ENCODE measurements at places on chromosomes 11 and 22. TPM values are rescaled to one million over a fixed set of nuclear protein-coding genes. Genes with fewer than 3 reads are reported as not detected.

GRCh38 chr11:76768909-76769560 lies 14.1 kb upstream of the TSKU start:
- DNase-seq, result no peak

DNA sequence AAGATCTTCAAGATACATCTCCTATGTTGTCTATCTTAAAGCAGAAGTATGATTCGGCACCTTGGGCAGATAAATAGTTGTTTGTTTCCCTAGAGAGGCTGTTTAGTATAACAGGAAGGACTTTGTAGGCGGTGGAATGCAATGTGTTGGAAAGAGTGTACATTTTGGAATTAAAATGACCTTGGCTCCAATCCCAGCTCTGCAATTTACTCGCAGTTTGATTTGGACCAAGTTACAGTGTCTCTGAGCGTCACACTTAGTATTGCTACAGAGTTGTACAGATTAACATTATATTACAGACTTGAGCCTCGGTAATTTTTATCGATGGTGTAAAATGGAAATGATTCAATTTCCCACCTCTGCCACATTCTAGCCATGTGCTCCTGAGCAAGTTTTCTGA lies 265.3 kb downstream of the OPCML start:
- no peak for DNase-seq

GRCh38 chr22:41334951-41335635 lies 33.8 kb downstream of the ZC3H7B start:
- DNase-seq, result no peak

GRCh38 chr11:4466131-4466870 lies 16.1 kb upstream of the OR52K1 start:
- no peak for DNase-seq

DNA sequence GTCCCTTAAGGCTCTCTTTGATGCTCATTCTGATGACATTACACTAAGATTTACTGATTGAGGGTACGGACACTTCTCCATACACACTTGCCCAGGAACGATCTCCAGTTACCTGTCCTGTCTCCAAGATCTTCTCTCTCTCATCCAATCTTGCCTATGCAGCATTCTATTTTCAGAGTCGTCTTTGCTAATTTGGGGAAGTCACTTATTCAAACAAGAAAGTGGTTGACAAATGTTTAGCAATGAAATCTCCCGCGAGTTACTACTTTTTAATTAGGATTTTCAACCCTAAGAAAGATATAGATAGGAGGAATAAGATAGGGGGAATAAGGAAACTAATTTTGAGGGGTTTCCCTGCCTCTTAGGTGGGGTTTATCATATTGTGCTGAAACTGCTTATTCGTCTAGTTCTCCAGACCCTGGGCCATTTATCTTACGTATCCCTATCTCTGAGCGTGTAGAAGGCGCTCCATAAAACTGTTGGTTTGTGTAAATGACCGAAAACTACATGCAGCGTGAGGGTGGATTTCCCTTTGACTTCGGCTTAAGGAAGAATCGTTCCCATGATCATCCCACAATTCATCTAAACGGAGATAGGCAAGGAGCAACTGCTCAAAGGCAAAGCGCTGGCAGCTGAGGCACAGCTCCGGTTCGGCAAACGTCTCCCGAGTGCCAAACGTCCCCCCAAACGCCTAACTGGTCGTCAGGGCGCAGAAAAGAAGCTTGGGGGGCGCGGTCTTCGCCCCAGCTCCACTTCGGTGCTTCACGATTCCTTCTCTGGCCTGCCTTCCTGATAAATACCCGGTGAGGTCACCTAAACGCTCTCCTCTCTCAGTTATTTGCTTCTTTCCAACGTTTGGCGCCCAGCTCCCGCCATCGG lies 804 bp downstream of the APIP start:
- DNase-seq, result no peak

GRCh38 chr11:78823588-78823987 lies 248.9 kb upstream of the NARS2 start:
- DNase-seq, result no peak

DNA sequence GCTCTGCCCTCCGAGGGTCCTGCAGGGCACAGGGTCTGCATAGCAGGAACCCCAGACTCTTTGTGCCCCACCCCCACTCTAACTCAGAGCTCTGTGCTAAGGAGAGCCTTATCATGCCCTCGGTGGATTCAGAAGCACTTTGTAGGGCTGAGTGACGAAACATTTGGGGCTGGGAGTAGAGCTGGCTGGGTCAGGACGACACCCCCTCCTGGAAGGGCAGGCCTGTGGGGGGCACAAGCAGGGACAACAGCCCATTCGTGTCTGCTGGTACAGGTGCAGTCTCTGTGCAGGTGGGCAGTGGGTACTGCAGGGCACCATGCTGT lies 8.9 kb downstream of the APOBEC3A start:
- no peak for DNase-seq

DNA sequence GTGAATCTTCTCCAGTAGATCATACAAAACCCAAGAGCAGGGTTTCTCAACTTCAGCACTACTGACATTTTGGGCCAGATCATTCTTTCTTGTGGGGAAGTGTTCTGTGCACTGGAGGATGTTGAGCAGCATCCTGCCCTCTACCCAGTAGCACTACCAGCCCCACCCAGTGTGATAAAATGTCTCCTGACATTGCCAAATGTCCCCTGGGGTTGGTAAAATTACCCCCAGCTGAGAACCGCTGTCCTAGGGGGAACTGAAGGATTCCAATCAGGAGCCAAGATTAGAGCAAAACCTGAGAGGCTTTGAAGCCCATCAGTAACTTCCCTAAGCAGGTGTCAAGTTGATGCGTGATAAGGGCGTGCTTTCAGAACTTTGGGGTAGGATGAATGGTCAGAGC lies 61.4 kb upstream of the YWHAH start:
- no peak for DNase-seq

GRCh38 chr11:26649884-26650283 lies 72.0 kb downstream of the SLC5A12 start:
- DNase-seq, result peak; percentile 43

DNA sequence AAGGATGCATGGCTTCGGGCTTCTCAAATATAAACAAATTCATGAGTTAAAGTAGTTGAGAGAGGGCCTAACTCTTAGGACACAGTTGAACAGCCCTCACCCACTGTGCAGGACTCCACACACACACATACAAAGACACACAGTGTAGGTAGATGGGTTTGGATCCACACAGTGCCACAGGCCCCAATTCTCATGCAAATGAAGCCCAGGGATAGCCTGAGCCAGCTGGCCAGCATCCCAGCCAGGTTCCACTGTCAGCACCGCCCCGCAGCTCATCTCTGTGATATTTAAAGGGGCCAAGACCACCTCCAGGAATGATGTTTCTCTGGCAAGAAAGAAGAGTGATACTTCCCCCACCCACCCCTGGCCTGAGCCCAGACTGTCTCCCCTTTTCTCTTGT lies 11.7 kb downstream of the SLC35C1 start:
- DNase-seq, result no peak

- no peak for DNase-seq
These were observed 20.6 kb upstream of the SCGB1D1 start for GRCh38 chr11:62169448-62169847.

- DNase-seq, result peak; percentile 19
These were observed 13.2 kb upstream of the MPZL2 start for GRCh38 chr11:118277312-118277711.

DNA sequence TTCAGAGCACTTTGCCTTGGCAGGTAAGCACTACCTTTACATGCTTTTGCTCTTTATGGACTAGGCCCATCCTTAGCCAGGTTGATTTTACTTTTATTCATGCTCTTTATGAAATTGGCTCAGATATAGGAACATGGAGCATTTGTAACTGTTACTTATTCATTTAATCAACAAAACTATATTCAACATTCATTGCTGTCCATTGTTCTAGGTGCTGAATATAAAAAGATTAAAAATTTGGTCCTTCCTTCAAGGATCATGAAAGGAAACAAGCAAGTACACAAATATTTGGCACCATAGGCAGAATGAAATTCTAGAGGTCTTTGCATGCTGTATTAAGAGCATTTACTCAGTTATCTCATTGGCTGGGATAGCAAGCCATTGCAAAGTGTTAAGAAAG lies 161.9 kb upstream of the TTC12 start:
- no peak for DNase-seq

DNA sequence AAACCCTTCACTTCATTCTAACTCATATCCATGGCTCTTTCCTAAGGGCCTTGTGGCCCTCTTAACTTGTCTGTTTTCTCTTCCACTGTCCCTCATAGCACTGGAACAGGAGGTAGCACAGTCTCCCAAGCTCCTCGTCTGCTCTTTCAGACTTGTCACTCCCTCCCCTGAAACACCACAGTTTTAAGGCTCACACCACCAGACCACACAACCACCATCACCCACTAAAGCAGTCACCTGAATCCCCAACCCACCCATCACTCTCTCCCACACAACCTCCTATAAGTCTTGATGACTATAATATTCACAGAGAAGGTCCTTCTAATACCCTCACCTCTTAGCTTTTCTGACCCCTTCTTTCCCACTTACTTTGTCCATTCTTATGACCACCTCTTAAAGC lies 11.1 kb upstream of the VWCE start:
- no peak for DNase-seq

GRCh38 chr22:35308480-35309021 lies 8.9 kb downstream of the TOM1 start:
- DNase-seq, result no peak

DNA sequence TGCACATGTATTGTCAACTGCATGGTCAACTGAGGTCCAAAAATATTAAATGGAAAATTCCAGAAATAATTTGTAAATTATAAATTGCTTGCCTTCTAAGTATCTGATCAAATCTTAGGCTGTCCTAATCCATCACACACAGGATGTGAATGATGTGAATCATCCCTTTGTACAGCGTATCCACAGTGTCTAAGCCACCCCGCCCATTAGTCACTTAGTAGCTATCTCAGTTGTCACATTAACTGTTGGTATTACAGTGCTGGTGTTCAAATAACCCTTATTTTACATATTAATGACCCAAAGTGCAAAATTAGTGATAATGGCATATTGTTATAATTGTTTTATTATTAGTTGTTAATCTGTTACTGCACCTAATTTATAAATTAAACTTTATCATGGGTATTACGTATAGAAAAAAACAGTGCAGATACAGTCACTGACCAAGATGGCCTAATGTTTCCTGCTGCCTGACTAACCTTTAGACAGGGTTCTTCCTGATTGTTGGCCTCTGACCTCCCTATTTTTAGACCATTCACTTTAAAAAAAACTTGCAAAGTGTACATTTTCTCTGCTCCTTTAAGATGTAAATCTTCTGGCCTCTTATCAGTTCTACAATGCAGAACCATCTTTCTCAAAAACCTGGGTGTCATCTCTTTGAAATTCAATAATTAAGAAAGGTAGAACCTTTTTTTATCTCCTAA lies 2.9 kb upstream of the SVIP start:
- no peak for DNase-seq

DNA sequence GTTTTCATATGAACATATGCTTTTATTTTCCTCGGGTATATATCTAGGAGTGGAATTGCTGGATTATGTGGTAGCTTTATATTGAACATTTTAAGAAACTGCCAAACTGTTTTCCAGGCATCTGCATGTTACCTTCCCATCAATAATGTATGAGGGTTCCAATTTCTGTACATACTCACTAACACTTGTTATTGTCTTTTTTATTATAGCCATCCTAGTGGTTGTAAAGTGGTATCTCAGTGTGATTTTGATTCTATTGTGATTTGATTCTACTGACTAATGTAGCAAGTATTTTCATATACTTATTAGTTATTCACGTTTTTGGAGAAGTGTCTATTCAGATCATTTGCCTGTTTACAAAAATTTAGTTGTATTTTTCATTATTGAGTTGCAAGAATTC lies 2.0 kb downstream of the ANO5 start:
- DNase-seq, result no peak

DNA sequence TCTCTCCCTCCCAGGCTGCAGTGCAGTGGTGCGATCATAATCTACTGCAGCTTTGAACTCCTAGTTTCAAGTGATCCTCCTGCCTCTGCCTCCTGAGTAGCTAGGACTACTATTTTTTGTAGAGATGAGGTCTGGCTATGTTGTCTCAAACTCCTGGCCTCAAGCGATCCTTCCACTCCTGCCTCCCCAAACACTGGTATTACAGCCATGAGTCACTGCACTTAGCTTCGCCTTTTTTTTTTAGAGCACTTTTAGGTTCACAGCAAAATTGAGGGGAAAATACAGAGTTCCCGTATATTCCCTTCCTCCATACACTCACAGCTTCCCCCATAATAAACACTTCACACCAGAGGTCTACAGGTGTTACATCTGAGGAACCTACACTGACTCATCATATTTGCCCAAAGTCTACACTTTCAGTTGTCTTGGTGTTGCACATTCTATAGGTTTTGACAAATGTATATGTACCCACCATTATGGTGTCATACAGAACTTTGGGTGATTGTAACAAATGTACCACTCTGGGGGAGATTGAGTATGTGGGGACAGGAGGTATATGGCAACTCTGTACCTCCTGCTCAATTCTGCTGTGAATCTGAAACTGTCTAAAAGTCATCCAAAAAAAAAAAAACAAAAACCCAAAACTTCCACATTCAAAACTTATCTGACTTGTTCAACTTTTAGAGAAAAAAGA lies 11.3 kb upstream of the SLC37A4 start:
- no peak for DNase-seq

- no peak for DNase-seq
These were observed 34.2 kb upstream of the CTTN start for GRCh38 chr11:70364178-70364577.

GRCh38 chr11:20590381-20590780 lies 9.0 kb upstream of the SLC6A5 start:
- no peak for DNase-seq

- DNase-seq, result peak; percentile 61
These were observed 8.2 kb downstream of the SUSD2 start for GRCh38 chr22:24189249-24190158.

GRCh38 chr22:29733362-29734201 lies 13.8 kb downstream of the CABP7 start:
- no peak for DNase-seq

DNA sequence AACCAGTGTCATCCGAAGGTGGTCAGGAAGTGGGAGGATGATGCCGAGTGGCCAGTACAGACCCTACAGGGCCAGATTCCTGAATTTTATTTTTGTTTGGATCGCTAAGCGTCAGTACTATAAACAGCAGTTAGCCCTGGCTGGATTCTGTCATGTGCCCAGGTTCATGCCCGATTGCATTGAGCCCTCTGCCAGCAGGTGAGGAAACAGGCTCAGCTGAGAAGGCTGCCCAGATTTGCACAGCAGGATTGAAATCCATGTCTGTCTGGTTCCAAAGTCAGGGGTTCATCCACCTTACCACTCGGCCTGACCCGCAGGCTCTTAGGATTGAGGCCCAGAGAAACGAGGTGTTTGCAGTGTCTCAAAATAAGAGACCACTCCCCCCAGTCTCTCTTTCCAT lies 9.1 kb upstream of the TBC1D22A start:
- no peak for DNase-seq

Gene CACNA1I
- 8.4 TPM for total RNA-seq

Gene OSM
- 74.7 TPM for total RNA-seq

Gene VPS51
- 146 TPM for total RNA-seq

Gene CABP4
- 2.6 TPM for total RNA-seq

Gene SEZ6L
- total RNA-seq, result not detected

Gene KRTAP5-11
- not detected for total RNA-seq

Gene TIGD3
- total RNA-seq, result 0.79 TPM

Gene SLC5A4
- not detected for total RNA-seq

Gene HORMAD2
- total RNA-seq, result not detected

Gene SCN4B
- not detected for total RNA-seq

Gene ASCC2
- 92.4 TPM for total RNA-seq

Gene ACCS
- total RNA-seq, result 11.7 TPM

All from activated CD4-positive, alpha-beta T cell treated with anti-CD3 and anti-CD28 coated beads, Interleukin-2, amount 10 ng/mL, durations not matched to agents 7 days and 5 days (primary cell).